Right lobe of liver (tissue), 6 donors: ENCODE measurements at places on chromosomes 5 and 9. TPM values are rescaled to one million over a fixed set of nuclear protein-coding genes. Genes with fewer than 3 reads are reported as not detected.

The PCDHGA2 gene
- total RNA-seq: 0.61 TPM

- no peaks in the 10 kb centered on the region for H3K36me3 ChIP-seq
- H3K4me3 ChIP-seq: no peak overlapping the region
- no peak for DNase-seq
- no peak overlapping the region for H3K27ac ChIP-seq
Observed at GRCh38 chr5:81121273-81121672, 111.8 kb upstream of the CKMT2 start.

GRCh38 chr5:72503888-72504491 lies 3.2 kb downstream of the ZNF366 start:
- H3K4me1 ChIP-seq: no peaks in the 10 kb centered on the region
- no peak for DNase-seq
- H3K4me3 ChIP-seq: no peak overlapping the region
- H3K27me3 ChIP-seq: no peaks in the 10 kb centered on the region

The CCDC183 gene
- total RNA-seq: 0.62 TPM

DNA sequence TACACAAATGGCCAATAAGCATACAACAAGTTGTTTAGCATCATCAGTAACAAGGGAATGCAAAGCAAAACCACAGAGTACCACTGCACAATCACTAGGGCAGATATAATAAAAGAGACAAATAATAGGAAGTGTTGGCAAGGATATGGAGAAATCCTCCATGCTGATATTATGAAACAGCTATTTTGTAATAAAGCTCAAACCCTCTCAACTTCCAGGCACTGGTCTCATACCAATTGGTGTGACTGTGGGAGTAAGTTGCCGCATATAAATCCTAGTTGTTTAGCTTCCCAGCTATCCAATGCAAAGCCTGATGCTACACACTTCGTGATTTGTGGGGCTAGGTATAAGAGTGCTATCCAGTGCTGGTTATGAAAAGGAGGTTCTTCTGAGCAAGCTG lies 88.6 kb downstream of the SMIM23 start:
- no peaks in the 10 kb centered on the region for H3K27me3 ChIP-seq
- no peak overlapping the region for H3K27ac ChIP-seq
- H3K4me1 ChIP-seq: no peaks in the 10 kb centered on the region
- no peaks in the 10 kb centered on the region for H3K36me3 ChIP-seq
- DNase-seq: no peak
- H3K4me3 ChIP-seq: no peak overlapping the region

GRCh38 chr9:477193-477592 lies 262.5 kb downstream of the DOCK8 start:
- H3K27me3 ChIP-seq: no peaks in the 10 kb centered on the region
- no peak for DNase-seq
- no peaks in the 10 kb centered on the region for H3K4me1 ChIP-seq
- H3K27ac ChIP-seq: no peak overlapping the region
- no peak overlapping the region for H3K4me3 ChIP-seq

DNA sequence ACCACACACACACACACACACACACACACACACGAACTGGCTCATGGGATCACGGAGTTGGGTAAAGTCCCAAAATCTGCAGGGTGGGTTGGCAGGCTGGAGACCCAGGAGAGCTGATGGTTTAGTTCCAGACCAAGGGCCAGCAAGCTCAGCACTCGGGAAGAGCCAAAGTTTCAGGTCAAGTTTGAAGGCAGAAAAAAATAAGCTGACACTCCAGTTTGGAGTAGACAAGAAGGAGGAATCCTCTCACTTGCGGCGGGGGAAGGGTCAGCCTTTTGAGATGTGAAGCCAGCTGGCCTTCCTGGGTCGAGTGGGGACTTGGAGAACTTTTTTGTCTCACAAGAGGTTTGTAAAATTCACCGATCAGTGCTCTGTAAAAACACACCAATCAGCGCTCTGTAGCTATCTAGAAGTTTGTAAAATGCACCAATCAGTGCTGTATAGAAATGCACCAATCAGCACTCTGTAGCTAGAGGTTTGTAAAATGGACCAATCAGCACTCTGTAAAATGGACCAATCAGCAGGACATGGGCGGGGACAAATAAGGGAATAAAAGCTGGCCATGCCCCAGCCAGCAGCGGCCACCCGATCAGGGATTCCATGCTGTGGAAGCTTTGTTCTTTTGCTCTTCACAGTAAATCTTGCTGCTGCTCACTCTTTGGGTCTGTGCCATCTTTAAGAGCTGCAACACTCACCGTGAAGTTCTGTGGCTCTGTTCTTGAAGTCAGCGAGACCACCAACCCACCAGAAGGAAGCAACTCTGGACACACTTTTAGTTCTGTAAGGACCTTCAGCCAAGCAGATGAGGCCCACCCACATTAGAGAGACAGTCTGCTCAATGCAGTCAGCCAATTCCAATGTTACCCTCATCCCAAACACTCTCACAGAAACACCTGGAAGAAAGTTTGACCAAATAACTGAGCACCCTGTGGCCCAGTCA lies 37.8 kb upstream of the UNC5A start:
- DNase-seq: no peak
- H3K27me3 ChIP-seq: no peaks in the 10 kb centered on the region

- no peak within 1 kb of the TSS for H3K4me3 ChIP-seq
- H3K27ac ChIP-seq: no peak within 1 kb of the TSS
- no peaks in the 10 kb centered on the region for H3K27me3 ChIP-seq
- no peak for DNase-seq
Observed at GRCh38 chr5:141186897-141187512, at the start of gene PCDHB9. Gene PCDHB9, plus strand, starts transcription at chr5:141187161. Its CDS starts 158 bp downstream, at chr5:141187319.

The NR5A1 gene
- total RNA-seq: not detected

- no peak overlapping the region for H3K4me3 ChIP-seq
- no peak overlapping the region for H3K27ac ChIP-seq
- H3K4me1 ChIP-seq: peaks cover 13% of the 10 kb centered on the region
- H3K27me3 ChIP-seq: no peaks in the 10 kb centered on the region
- no peaks in the 10 kb centered on the region for H3K36me3 ChIP-seq
- no peak for DNase-seq
Observed at GRCh38 chr5:35476797-35477196, 140.9 kb upstream of the SPEF2 start.

GRCh38 chr9:131080589-131080988 lies 15.7 kb upstream of the AIF1L start:
- no peak for DNase-seq
- no peaks in the 10 kb centered on the region for H3K4me1 ChIP-seq
- no peaks in the 10 kb centered on the region for H3K27me3 ChIP-seq
- no peaks in the 10 kb centered on the region for H3K36me3 ChIP-seq

The EDIL3 gene
- total RNA-seq: not detected

DNA sequence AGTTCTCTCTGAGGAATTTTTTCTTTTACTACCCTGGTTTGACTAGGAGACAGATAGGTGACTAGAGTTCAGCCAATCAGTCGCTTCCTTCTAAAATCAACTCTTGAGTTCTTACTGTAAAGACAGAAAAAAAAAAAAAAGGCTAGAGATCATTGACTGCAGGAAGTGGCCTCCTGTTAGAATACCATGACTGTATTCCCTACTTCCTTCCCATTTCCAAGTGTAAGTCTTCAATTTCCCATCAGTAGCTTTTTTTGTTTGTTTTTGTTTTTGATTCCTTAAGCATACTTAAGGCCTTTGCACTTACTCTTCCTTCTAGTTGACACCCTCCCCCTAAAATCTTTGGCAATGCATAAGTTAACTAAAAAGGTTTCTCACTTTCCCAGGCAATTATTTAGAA lies 154.3 kb downstream of the HMHB1 start:
- no peak for DNase-seq
- H3K36me3 ChIP-seq: no peaks in the 10 kb centered on the region
- H3K27me3 ChIP-seq: no peaks in the 10 kb centered on the region

The PHPT1 gene
- 30.5 TPM for total RNA-seq

The MLANA gene
- total RNA-seq: not detected

DNA sequence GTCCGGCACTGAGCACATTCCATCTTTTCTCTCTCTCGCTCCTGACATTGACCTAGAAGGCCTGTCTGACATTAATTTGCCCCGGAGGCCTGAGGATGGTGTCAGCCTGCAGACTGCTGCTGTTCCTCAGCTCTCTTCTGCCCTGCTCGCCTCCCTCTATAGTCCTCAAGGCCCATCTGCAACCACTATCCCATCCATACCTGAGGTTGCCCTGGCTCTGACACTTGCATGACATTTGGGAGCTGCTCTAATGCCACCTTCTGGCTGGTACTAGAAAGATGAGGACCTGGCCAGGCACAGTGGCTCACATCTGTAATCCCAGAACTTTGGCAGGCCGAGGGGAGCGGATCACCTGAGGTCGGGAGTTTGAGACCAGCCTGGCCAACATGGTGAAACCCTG lies 38.6 kb upstream of the GGTA1 start:
- H3K27ac ChIP-seq: no peak overlapping the region
- H3K27me3 ChIP-seq: no peaks in the 10 kb centered on the region
- H3K4me1 ChIP-seq: no peaks in the 10 kb centered on the region
- no peak overlapping the region for H3K4me3 ChIP-seq
- no peak for DNase-seq
- no peaks in the 10 kb centered on the region for H3K36me3 ChIP-seq

DNA sequence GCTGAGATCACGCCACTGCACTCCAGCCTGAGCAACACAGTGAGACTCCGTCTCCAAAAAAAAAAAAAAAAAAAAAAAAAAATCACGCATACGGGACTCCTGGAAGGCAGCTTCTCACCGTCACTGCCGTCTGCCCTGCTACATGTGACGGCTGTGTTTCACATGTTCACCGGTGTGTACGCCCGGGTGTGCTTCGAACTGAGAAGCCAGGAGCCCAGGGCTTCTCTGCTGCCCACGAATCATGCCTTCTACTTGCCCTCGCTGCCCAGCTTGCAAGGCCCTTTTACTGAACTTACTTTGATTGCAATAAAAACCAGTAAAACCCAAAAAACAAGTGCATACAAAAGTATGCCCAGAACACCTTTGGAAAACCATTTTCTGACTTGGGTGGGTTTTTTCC lies 5.8 kb upstream of the NKD2 start:
- no peaks in the 10 kb centered on the region for H3K4me1 ChIP-seq
- peak; percentile 37 for DNase-seq
- no peak overlapping the region for H3K4me3 ChIP-seq
- H3K36me3 ChIP-seq: no peaks in the 10 kb centered on the region
- no peak overlapping the region for H3K27ac ChIP-seq

The CETN3 gene
- 7.7 TPM for total RNA-seq

GRCh38 chr9:122058051-122058450 lies 35.1 kb downstream of the TTLL11 start:
- H3K4me3 ChIP-seq: no peak overlapping the region
- DNase-seq: no peak
- H3K27me3 ChIP-seq: no peaks in the 10 kb centered on the region
- H3K27ac ChIP-seq: no peak overlapping the region

- no peaks in the 10 kb centered on the region for H3K4me1 ChIP-seq
- no peak overlapping the region for H3K27ac ChIP-seq
- no peak overlapping the region for H3K4me3 ChIP-seq
- H3K36me3 ChIP-seq: no peaks in the 10 kb centered on the region
- peak; percentile 55 for DNase-seq
Observed at GRCh38 chr9:97710356-97711222, 13.4 kb upstream of the XPA start.

- no peaks in the 10 kb centered on the region for H3K4me1 ChIP-seq
- peak; percentile 35 for DNase-seq
- no peak overlapping the region for H3K27ac ChIP-seq
- no peak overlapping the region for H3K4me3 ChIP-seq
Observed at GRCh38 chr9:125436613-125437443, 175.2 kb downstream of the GAPVD1 start.

- H3K27me3 ChIP-seq: no peaks in the 10 kb centered on the region
- H3K36me3 ChIP-seq: no peaks in the 10 kb centered on the region
- DNase-seq: no peak
- H3K4me1 ChIP-seq: no peaks in the 10 kb centered on the region
- no peak overlapping the region for H3K4me3 ChIP-seq
Observed at GRCh38 chr5:130715541-130715940, 449.5 kb downstream of the HINT1 start.

The SCGB3A2 gene
- not detected for total RNA-seq

- H3K36me3 ChIP-seq: no peaks in the 10 kb centered on the region
- no peak overlapping the region for H3K27ac ChIP-seq
- H3K27me3 ChIP-seq: no peaks in the 10 kb centered on the region
- peak; percentile 77 for DNase-seq
- H3K4me3 ChIP-seq: no peak overlapping the region
Observed at GRCh38 chr5:119435436-119436132, 16.7 kb upstream of the HSD17B4 start.

The QRFP gene
- total RNA-seq: not detected
